ENCODE measurements at places on chromosomes 7 and 10.

DNA sequence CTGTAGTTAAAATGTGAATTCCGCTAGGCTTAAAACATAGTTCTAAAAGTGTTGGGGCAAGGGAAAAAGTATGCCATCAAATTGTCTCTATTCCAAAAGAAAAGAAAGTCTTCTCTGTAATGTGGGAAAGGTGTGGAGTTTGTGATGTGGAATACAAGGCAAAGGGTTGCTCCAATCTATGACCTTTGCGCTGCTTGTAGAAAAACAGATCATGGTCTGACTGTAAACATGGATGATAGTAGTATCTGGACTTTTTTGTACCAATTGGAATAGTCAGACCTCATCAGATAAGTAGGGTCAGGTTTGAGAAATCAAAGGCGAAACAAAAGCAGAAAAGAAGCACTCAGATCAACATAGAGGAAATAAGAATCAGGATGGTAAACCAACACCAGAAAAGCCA lies 372.3 kb downstream of the TFEC start:
- DNase-seq: no peak

DNA sequence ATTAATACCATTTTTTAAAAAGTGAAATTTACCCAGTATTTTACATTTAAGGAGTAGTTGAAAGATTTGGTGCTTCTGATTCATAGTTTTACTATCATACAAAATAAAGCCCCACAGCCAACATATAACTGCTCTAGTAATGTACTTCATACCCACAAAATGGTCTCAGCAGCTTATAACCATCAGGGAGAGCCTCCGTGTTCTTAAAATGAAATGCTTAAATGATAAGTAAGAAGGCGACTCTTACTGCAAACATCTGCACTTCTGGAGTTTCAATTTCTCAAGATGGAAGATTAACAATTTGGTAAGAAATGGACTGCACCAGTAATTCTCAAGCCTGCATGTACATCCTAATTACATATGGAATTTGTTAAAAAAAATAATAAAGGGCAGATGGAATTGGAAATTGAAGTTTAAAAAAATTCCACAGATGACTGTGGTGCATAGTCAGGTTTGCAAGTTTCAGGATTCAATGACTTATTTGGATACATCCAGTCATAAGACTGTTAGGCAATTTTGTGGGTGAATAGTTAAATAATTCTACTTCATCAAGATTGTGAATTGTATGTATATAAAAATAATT lies 461.0 kb downstream of the KIF20B start:
- DNase-seq: peak; percentile 15

DNA sequence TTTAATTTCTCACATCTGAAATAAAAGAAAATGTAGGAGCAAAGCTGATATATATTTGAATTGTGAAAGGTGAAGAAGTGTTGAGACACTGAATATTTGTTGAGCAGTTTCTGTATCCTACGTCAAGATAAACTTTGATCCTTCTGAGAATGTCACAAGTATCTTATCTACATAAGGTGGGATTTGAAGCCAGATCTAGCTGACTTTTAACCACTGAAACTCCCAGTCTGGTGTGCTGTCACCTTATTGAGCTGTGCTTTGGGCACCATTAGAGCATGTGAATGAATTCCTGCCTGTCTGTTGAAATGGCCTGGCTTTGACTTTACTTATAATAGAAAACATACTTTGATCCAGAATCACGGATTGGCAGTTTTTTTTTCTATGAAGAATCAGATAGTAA lies 15.2 kb downstream of the GPR141 start:
- DNase-seq: no peak

DNA sequence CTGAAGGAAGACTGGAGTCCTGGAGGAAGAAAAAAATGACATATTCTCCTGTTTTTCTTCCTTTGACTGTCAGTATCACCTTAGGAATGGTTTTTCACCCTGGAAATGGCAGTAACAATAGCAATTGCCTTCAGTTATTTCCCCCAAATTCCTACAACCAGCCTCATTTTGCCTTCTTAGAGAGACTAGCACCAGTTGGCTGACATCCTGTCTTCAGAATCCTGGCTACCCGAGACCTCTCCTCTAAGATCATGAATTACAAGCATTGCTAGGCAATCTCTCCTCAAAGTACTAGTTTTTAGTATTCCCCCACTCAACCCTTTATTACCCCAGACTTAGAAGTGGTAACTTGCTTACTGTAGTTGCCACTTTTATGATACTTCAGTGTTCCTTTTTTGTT lies 53.4 kb downstream of the TAS2R16 start:
- no peak for DNase-seq

- DNase-seq: no peak
Measured at GRCh38 chr7:106100863-106101629, 11.1 kb downstream of the SYPL1 start.

- DNase-seq: no peak
Measured at GRCh38 chr10:716821-717220, 27.4 kb upstream of the DIP2C start.
